ENCODE measurements at places on chromosomes 6 and 20.

DNA sequence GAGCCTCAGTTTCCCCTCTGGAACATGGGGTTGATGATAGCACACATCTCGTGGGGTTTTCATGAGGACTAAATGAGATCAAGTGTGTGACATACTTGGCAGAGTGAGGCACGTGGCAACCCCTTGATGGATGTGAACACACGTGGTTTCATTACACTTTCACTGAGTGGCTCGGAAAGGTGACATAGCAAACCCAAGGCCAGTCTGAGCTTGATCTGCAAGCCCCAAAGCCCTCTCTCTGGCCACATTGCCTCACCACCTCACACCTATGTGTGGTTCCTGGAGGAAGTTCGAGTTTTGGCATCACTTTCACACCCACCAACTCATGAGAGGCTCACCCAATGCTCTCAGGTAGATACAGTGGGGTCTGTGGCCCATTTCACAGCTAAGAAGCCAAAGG is 60.0 kb downstream of the CPNE5 start:
- no peak for DNase-seq

DNA sequence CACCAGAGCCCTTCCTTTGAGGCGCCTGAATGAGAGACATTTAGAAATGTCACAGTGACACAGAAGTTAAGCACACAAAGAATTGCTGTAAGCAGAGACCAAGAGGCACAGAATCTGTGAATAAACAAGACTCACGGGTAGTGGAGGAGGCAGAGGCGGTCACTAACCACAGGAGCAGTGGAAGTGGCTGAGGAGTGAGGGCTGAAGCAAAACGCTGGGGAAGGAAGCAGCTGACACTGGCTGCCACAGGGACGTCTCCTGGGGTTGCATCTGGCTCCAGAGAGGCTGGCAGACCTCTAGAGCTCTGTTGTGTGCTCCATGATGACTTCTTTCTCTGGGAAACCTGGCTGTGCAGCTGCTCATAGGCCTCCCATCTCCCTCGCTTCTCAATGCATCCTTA is 65.0 kb upstream of the SLC2A12 start:
- DNase-seq, result no peak

GRCh38 chr6:118511930-118512715 is 36.0 kb upstream of the PLN start:
- DNase-seq, result no peak

- no peak for DNase-seq
These were observed 3.9 kb downstream of the CCN2 start for GRCh38 chr6:131946992-131947955.

DNA sequence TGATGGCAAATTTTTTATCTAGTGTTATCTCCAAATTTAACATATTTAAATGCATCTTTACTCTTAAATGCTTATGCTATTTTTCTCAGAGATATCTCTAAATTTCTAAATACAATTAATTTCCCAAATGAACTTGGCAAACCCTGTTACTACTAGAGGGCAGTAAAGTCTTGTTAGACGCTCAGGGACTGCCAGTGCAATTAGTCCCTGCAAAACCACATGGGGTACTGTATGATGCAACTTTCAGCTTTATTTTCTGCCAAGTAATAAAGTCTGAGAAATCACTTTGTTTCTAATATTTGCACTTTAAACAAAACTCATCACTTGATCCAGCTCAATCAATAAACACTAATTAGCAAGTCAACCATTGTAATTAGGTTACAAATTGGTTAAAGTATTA is 76.0 kb upstream of the ADGRB3 start:
- DNase-seq, result no peak

GRCh38 chr6:168876956-168877355 is 376.7 kb downstream of the THBS2 start:
- no peak for DNase-seq

DNA sequence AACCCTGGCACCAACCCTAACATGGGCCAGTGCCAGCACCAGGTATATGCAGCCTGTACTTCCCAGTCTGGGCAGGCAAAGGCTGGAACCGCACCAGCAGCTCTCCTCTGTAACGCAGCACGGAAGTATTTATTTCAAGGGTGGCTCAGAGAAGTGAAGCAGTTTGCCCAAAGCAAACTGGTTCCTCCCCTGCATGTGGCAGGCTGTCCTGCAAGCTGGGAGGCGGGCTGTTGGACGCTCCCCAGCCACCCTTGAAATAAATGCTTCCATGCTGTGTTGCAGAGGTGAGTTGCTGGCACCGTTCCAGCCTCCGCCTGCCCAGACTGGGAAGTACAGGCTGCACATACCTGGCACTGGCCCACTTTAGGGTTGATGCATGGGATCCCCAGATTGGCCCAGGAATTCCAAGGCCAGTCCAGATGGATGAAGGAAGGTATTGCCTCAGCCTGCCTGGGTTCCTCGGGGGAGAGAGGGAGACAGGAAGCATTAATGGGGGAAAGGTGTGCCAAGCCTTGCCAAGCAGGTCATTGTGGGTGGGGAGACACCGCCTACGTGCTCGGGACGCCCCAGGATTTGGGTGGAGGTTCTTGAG is 49.8 kb downstream of the PPARD start:
- no peak for DNase-seq

GRCh38 chr20:19952392-19952791 is 64.8 kb upstream of the NAA20 start:
- no peak for DNase-seq

DNA sequence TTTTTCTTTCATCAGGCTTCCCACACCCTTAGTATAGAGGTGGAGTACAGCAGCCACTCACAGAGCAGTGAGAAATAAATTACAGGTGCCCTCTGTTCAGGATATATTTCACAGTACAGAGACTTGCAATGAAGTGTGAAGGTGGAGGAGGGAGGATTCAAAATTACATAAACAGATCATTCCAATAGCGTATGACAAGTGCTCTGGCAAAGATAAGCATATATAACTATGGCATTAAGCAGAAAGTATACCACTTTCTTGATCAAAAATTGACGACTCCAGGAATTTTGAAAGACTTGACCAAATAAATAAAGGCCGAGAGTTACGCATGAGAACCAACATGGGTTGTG is 108.7 kb downstream of the GPX5 start:
- DNase-seq, result no peak

DNA sequence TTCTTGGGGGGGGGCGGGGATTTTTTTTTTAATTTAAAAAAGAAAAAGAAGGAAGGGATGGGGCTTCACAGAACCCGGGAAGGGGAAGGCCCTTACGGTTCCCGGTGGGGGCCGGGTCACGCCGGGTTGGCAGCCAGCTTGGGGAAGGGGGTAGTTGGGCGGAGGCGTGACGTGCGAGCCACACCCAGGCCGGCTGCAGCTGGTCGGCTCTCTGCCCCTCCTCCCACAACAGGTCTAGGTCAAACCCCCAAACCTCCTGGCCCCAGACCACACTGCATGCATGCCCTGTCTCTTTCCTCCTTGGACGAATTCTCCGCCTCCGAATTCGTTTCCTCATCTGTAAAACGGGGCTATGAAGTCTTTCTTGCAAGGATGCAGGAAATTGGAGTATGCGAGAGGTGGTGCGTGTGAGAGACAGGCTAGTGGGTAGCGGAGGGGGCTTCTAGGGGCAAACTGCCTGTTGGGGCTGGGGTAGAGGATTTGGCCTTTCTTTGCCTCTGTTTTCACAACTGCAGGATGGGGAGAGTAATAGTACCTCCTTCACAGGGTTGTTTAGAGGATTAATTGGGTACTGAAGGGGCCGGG is 828 bp downstream of the HCK start:
- DNase-seq, result no peak

DNA sequence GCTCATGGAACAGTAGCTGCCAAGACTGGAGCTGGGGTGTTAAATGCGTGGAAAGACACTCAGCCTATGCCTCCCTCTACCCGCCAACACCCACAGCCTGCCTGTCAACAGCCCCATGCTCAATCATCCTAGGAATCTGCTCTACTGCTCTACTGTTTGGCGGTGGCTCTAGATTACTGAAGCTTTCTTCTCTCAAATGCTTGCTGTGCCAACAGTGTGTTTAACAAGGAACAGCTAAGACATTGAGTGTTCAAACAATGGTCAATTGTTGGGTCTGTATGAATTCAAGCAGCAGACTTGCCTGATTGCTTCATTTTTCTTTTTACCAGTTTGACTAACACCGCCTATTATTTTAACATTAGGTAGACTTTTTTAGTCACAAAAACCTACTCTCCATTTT is 258.6 kb downstream of the SOD2 start:
- DNase-seq, result no peak

- no peak for DNase-seq
These were observed 85.5 kb downstream of the BMP6 start for GRCh38 chr6:7811441-7811840.

DNA sequence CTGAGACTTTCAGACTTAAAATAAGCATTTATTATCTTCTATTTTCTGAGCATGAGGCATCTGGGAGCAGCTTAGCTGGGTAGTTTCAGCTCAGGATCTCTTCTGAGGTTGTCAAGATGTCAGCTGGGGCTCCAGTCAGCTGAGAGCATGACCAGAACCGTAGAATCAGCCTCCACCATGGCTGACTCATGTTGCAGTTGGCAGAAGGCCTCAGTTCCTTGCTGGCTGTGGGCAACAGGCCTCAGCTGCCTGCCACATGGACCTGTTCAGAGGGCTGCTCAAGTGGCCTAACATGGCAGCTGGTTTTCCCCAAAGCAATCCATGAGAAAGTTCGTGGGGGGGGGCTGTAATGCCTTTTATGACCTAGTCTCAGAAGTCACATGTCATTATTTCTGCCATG is 142.3 kb downstream of the LY86 start:
- peak; percentile 72 for DNase-seq

DNA sequence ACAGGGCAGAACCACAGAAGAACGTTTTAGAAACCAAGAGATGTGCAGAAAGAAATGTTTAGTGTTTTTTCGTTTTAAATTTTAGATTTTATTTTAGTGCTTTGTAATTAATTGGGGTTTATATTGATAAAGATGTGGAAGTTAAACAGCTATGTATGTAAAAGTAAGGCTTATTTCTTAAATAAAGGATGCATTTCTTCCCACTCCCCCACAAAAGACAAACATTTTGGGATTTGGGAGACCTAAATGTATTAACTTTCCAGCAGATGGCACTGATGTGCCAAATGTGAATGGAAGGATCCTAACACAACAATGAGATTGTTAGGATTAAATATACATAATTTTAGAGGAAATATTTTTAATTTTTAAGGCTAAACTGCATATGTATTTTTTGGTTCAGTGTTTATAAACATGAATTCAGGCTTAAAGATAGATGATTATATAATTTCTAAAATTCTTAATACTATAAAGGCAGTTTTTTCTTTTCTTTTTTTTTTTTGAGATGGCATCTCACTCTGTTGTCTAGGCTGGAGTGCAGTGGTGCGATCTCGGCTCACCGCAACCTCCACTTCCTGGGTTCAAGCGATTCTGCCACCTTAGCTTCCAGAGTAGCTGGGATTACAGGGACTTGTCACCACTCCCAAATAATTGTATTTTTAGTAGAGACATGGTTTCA is 12.0 kb downstream of the PFDN4 start:
- DNase-seq, result no peak

GRCh38 chr6:17469006-17469832 is 75.8 kb downstream of the CAP2 start:
- no peak for DNase-seq

- DNase-seq, result no peak
These were observed 184.8 kb upstream of the SASH1 start for GRCh38 chr6:148157841-148158240.

GRCh38 chr20:62523473-62524203 is 47.8 kb upstream of the GATA5 start:
- DNase-seq, result no peak

DNA sequence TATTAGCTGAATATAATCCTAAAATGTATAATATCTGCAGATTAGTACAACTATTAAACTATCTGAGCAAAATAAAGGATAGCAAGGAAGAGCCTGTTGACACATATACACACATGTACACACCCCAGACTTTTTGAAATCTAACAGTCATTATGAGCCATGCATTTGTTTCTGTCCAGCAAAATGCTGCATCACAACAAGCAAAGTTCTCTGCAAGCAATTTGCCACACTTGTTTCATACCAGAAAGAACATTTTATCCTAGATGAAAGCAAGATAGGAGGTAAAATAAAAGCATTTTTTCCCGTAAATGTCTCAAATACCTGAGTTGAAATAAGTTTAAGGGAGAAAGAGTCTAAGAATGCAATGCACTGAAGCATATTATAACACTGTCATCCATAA is 145.2 kb downstream of the COL21A1 start:
- no peak for DNase-seq

- DNase-seq, result peak; percentile 98
These were observed at the start of gene CNPY3 for GRCh38 chr6:42928986-42929820. CNPY3 (plus strand) TSS chr6:42929480; CDS start chr6:42929571, 91 bp downstream.
